Upper lobe of right lung (tissue), 1 donor: ENCODE measurements at places on chromosomes 6 and 20. TPM values are rescaled to one million over a fixed set of nuclear protein-coding genes. Genes with fewer than 3 reads are reported as not detected.

Gene TENT5A
- 17.2 TPM for total RNA-seq

Gene KCNK5
- 10.0 TPM for total RNA-seq

Gene CLVS2
- not detected for total RNA-seq

Gene RPL7L1
- 64.9 TPM for total RNA-seq

Gene LRFN2
- not detected for total RNA-seq

Gene CST7
- 9.6 TPM for total RNA-seq

Gene IMPG1
- total RNA-seq = not detected

Gene TMEM217
- total RNA-seq = 1.8 TPM

Gene CD93
- total RNA-seq = 160 TPM

Gene CARMIL1
- 37.6 TPM for total RNA-seq

Gene ANKRD6
- total RNA-seq = 20.2 TPM

- no peaks in the 10 kb centered on the region for H3K4me1 ChIP-seq
- H3K36me3 ChIP-seq = no peaks in the 10 kb centered on the region
- H3K27me3 ChIP-seq = no peaks in the 10 kb centered on the region
These were observed 15.3 kb downstream of the IL17A start for GRCh38 chr6:52201493-52201892.

DNA sequence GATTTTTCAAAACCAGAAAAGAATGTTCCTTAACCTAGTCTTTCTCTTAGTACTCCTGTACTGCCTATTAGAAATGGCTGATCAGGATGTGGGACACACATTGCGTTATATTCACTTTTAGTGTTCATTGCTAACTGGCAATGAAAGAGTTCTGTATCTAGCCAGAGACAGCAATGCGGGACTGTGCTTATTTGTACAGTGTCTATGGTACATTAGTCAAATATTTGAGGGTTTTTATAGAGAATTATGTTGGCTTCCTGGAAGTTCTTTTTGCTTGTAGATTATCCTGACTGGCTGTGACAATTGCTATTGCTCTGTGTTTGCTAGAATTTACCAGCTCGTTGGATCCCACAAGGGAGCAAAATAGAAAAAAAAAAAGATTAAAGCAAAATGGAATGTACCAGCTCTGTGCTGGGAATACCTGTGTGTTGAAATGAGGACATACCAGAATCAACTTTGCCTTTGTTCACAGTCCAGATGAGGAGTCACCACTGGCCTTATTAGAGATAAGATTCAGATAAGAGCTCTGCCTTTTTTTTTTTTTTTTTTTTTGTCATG, 22.4 kb upstream of the IFNGR1 start:
- H3K27ac ChIP-seq = no peak overlapping the region
- no peaks in the 10 kb centered on the region for H3K27me3 ChIP-seq
- no peak overlapping the region for H3K4me3 ChIP-seq
- no peak for DNase-seq
- H3K36me3 ChIP-seq = no peaks in the 10 kb centered on the region

DNA sequence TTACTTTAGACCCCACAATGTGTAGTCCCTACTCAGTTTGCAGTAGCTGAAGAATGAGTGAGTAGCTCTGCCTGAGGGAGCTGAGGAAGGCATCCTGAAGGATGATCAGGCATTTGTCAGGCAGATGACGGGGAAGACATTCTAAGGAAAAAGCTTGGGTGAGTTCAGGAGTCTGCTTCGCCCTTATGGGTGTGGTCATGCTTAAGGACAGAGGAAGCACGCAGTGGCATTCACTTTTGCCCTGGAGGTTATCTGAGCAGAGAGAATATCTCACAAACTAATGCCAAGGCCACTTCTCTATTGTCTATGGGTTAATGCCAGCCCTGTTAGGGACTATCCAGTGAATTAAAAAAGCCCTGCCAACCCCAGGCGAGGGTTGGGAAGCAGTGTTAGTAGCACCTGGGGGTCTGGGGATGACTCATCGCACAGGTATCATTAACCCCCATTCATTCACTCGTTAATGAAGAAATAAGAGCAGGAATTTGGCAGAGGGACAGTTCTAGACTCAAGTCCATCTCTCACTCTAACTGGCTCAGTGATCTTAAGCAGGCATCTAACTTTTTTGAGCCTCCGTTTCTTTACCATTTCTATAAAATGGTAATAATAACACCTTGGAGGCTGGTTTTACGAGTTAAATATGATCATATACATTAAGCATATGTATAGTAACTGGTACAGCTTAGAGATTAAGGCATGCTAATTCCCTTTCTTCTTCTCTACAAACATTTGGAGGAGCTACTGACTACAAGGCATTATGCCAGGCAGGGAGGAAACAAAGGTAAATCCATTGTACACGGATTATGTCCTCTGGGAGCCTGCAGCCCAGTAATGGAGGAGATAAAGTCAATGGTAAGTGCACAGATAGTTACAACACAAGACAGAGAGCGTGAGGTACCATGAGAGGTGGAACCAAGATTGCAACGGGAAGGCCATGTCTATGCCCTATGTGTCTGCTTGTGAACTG, 93.2 kb upstream of the AKIRIN2 start:
- H3K27me3 ChIP-seq = no peaks in the 10 kb centered on the region
- no peaks in the 10 kb centered on the region for H3K36me3 ChIP-seq
- DNase-seq = no peak
- H3K4me3 ChIP-seq = no peak overlapping the region
- H3K4me1 ChIP-seq = peaks cover 8% of the 10 kb centered on the region
- H3K27ac ChIP-seq = no peak overlapping the region

- H3K4me1 ChIP-seq = peaks cover 10% of the 10 kb centered on the region
- no peak for DNase-seq
- no peak overlapping the region for H3K4me3 ChIP-seq
- no peak overlapping the region for H3K27ac ChIP-seq
- no peaks in the 10 kb centered on the region for H3K36me3 ChIP-seq
These were observed 66.6 kb downstream of the NHLRC1 start for GRCh38 chr6:18055714-18056382.

- H3K4me3 ChIP-seq = no peak overlapping the region
- peaks cover 15% of the 10 kb centered on the region for H3K4me1 ChIP-seq
- no peak for DNase-seq
- H3K36me3 ChIP-seq = peaks cover 6% of the 10 kb centered on the region
These were observed 2.8 kb upstream of the ZBTB9 start for GRCh38 chr6:33451606-33452005.

- no peak overlapping the region for H3K4me3 ChIP-seq
- peaks cover 65% of the 10 kb centered on the region for H3K36me3 ChIP-seq
These were observed 150.4 kb downstream of the INSM1 start for GRCh38 chr20:20518263-20518662.

DNA sequence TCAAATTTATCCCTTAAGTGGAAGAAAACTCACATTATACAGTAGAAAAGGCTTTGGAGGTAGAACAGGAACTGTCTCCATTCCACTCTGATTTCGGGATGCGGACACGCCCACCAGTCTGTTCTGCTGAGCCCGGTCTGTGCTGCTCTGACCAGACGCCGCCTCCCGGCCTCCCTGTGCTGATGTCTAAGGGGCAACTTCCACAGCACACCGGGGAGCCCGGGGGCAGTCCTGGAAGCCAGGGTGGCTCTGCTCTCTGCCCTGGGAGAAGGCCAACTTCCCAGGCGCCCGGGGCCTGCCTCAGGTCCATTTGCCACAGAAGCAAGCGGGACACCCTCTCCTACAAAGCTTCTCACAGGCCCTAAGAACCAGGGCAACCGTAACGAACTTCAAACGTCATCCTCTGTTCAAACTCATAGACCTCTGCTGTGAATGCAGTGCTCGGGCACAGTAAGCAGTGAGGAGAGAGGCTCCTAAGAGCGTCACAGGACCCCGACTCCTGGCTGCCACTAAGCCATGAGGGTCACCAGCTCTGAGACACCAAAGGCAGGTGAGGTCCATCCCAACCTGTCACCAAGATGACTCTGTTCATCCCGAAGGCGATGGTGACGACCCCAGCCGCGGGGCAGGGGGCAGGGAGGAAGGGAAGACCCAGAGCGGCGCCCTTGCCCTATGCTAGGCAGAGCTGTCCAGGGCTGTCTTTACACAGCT, 5.6 kb downstream of the TAF4 start:
- no peak overlapping the region for H3K4me3 ChIP-seq
- no peaks in the 10 kb centered on the region for H3K36me3 ChIP-seq
- DNase-seq = peak; percentile 57
- peaks cover 19% of the 10 kb centered on the region for H3K4me1 ChIP-seq
- H3K27ac ChIP-seq = no peak overlapping the region

GRCh38 chr6:161161889-161162624, 111.8 kb downstream of the AGPAT4 start:
- H3K36me3 ChIP-seq = no peaks in the 10 kb centered on the region
- H3K4me3 ChIP-seq = no peak overlapping the region
- DNase-seq = no peak

GRCh38 chr20:51725584-51726176, 42.5 kb downstream of the ATP9A start:
- H3K27me3 ChIP-seq = no peaks in the 10 kb centered on the region
- H3K4me3 ChIP-seq = no peak overlapping the region
- H3K4me1 ChIP-seq = no peaks in the 10 kb centered on the region
- peaks cover 12% of the 10 kb centered on the region for H3K36me3 ChIP-seq
- no peak for DNase-seq

DNA sequence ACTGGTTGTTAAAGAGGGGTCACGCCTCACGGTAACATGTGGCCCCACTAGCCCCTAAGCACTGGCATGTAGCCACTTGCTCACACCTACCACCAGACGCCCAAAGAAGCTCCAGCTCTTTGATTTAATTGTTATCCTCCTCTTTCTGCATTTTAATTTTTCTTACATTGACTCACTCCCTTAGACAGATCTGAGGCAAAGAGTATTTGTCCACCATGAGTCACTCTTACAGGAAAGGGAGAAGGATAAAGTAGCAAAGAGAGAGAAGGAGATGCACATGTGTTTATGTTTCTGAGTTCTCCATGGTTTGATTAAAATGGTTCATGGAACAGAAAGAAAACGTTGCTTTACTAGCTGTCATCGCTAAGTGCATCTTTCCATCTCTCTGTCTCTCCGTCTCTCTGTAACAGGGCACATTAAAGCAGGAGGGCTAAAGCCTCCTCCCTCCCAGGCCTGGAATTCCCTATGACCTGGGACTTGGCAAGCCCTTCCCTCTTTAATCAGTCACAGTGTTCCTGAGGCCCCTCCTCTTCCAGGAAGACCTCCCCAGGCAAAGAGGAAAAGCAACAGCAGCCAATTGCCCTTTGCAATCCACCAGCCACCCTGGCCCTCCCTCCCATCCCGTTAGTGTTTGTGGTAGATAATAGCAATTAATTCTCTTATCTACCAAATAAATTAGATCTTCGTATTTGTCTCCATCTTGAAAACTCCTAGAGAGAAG, 112.8 kb upstream of the TSHZ2 start:
- H3K4me1 ChIP-seq = no peaks in the 10 kb centered on the region
- H3K27ac ChIP-seq = no peak overlapping the region
- no peaks in the 10 kb centered on the region for H3K27me3 ChIP-seq
- H3K36me3 ChIP-seq = no peaks in the 10 kb centered on the region

DNA sequence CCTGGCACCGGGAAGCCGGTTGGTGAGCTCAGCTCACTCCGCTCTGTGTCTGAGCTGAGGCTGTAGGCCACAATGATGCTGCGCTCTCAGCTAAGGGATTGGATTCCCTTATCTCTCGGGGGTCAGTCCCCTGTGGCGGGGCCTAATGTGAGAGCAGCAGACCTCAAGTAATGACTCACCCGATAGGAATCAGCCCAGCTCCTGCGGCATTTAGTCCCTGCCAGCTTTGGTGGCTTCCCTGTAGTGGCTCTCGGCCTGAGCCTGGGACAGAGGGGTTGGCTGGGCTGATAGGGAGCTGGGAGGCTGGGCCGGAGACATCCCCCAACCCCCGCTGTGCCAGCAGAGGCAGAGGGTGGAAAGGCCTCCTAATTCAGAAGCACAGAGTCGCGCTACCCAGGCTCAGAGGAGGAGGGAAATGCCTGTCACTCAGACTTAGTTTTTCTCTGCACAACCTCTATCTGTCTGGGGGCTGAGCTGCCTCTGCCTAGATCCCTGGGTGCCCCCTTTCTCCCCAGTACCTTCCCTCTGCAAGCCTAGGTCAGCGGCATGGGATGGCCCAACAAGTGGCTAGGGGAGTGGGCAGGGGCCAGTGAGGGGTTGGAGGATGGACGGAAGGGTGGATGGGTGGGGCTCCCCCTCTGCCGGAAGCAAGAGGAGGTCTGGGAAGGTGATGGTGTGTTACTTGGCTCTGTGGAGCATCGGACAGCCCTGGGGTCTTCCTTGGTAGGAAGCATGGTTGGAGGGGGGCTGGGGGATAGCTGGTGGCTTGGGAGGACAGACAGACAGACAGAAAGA, 92.2 kb downstream of the CDH22 start:
- H3K4me3 ChIP-seq = no peak overlapping the region
- peaks cover 24% of the 10 kb centered on the region for H3K27me3 ChIP-seq
- H3K4me1 ChIP-seq = no peaks in the 10 kb centered on the region
- no peak overlapping the region for H3K27ac ChIP-seq

DNA sequence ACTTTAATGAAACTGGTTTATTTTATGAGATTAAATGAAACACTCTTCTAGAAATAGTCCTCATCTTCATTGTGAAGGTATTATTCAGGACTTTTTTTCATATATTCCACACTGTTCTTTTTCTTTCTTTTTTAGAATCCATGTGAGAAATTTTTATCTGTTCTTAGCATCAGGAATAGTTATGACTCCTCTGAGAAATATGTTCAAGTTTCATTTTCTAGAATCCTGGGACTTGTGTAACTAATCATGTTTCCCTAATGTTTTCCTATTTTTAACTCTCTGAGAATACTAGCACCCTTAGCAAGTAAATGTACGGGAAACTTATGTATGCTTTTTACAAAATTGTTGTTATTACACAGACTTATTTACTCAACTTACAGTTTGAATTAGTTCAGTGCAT, 407.8 kb downstream of the CBLN4 start:
- H3K27me3 ChIP-seq = no peaks in the 10 kb centered on the region
- no peaks in the 10 kb centered on the region for H3K36me3 ChIP-seq
- no peak for DNase-seq

DNA sequence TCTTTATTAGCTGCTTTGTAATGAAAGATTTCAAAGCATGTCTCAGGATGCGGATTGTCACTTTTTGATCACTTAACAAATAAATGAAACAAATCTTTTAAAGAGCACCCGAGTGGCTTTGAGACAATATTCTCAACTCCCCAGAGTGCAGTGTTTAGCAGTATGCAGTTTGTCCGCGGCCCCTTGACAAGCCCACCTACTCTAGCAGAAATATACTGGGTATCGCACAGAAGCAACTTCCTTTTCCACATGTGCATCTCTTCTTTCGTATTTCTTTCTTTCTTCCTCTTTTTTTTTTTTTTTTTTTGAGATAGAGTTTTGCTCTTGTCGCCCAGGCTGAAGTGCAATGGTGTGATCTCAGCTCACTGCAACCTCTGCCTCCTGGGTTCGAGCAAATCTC, 84.5 kb upstream of the FAM184A start:
- no peak for DNase-seq
- H3K36me3 ChIP-seq = no peaks in the 10 kb centered on the region

DNA sequence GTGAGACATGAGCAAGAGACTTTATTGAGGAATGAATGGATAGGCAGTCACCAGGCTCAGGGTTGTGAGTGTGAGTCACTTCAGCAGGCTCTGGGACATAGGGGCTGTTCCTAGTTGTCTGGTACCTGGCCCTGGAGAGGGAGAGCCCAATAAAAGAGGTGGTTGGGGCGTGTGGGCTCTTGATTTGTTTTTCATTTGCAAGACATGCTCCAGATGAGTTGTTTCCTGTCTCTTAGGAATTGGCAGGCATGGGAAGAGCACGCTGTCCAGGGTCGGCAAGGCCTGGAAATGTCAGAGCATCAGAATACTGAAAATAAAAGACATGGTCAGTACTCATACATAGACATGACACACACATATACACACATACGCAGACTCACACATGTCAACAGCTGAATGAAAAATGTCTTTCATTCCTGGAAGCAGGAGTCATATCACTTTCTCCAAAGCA, 166.3 kb upstream of the SULF2 start:
- H3K4me3 ChIP-seq = no peak overlapping the region
- no peaks in the 10 kb centered on the region for H3K27me3 ChIP-seq
- H3K36me3 ChIP-seq = no peaks in the 10 kb centered on the region
- H3K4me1 ChIP-seq = no peaks in the 10 kb centered on the region
- no peak overlapping the region for H3K27ac ChIP-seq
- no peak for DNase-seq
